ENCODE measurements at places on chromosomes 2 and 18.

GRCh38 chr2:237688081-237688480 lies 60.7 kb downstream of the LRRFIP1 start:
- DNase-seq = no peak

DNA sequence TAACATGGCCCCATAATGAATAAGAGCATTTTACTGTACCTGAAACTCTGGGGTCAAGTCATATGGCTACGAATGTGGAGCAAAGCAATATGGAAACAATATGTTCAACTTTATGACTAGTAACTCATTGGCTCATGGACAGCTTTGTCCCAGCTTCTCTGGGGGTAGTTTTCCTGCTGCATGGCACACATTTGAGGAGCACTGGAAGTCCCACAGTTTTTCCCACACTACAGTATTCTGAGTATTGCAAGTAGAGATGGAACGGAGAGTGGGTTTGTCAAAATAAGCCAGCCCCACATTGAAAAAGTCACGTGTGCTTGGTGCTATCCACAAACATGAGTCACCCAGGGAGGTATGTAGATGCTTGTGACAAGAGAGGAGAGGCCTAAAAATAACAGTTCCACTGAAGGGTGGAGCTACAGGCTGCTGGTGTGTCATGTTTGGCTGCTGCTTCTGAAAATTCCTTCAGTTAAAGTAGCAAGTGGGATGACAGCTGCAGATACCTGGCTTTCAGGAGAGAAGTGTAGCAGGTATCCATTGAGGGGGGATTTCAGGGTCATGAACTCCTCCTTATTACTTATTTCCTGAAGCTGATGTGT lies 48.2 kb upstream of the CTAGE1 start:
- DNase-seq = no peak

DNA sequence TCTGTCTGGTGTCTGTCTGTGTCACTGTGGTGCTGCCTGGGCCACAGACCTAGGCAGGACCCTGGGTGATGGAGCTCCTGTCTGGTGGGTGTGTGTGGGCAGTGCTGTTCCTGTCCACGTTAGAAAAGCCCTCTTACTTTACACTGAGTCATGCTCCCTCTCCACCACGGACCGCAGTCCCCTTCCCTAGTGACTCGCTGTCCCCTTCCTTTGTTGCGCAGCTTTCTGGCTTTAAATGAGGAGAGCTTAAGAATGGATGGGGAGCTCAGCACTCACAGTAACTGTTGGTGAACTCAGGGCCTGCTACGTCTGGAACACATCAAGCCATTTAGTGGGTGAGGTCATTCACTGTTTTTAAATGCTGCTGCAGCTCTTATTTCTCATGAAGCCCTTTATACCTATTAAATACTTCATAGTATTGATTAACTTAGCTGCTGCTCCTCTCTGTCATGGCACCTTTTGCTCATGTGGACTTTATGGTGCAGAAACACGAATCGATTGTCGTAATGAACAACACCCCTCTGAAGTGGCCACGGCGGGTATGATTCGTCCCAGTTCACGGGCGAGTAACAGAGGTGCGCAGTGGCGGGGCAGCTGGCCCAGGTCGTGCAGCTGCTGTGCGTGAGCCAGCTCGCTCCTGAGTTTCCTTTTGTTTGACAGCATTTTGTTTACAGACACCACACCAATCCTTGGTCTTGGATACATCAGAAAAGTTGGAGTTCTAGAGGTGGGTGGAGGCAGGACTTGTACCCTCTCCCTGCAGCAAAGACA lies 100.4 kb downstream of the LDLRAD4 start:
- no peak for DNase-seq

GRCh38 chr2:12504443-12504842 lies 212.3 kb upstream of the TRIB2 start:
- no peak for DNase-seq

DNA sequence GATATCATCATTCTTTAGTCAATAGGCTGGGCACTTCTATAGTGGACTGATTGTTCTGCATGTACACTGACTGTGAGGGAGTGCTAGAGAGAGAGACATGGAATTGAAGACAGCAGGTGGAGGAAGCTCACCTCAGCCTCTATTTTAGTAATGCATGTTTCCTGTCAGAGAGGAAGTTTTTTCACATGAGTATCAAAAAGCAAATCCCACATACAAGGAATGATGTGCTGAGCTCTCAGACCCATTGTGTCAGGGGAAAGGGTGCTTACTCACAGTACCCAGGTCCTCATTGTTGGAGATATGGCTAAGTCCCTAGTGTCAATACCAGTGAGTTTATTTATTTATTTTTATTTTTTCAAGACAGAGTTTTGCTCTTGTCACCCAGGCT lies 9.9 kb upstream of the CDK15 start:
- no peak for DNase-seq

DNA sequence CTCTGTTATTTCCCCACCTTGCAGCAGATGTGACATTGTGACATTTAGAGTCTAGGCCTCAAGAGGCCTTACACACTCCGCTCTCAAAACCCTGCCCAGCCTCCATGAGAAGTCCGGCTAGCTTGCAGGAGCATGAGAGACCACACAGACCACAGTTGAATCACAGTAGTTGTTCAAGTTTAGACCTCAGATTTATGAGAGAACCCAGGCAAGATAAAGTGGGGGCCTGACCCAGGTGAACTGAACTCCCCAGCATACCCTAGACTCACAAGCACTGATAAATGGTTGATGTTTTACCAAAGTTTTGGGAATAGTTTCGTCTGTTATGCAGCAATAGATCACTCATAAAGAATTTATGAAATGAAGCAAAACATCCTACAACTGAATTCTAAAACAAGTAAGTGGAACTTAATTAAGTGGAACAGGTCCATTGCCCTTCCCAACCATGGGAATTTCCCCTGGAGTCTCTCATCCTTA lies 4.7 kb upstream of the STAT1 start:
- DNase-seq = no peak

- no peak for DNase-seq
Measured at GRCh38 chr2:144526831-144527230, 6.9 kb upstream of the ZEB2 start.

GRCh38 chr2:22957446-22957845 lies 427.5 kb upstream of the KLHL29 start:
- no peak for DNase-seq

GRCh38 chr2:28638102-28638501 lies 113.5 kb upstream of the PPP1CB start:
- no peak for DNase-seq

DNA sequence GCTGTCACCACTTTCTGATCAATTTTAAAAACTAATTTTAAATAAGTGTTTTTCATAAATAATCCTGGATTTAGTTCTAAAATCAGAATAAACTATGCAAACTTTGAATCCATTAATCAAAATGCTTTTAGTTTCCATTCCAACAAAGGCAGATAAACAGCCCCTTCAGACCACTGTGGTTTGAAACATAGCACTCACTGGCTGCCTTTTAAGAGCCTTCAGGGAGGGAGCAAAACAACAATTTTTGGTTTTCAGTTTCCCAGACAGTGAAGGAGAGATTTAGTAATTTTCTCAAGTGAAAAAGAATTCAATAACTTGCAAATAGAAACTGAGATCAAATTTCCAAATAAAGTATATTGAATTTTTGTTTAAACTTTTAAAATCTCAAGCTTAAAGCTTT lies 46.1 kb downstream of the CDK15 start:
- no peak for DNase-seq

GRCh38 chr2:71385012-71385411 lies 53.4 kb downstream of the ZNF638 start:
- DNase-seq = no peak

GRCh38 chr2:25894135-25894830 lies 16.0 kb upstream of the ASXL2 start:
- peak; percentile 47 for DNase-seq

DNA sequence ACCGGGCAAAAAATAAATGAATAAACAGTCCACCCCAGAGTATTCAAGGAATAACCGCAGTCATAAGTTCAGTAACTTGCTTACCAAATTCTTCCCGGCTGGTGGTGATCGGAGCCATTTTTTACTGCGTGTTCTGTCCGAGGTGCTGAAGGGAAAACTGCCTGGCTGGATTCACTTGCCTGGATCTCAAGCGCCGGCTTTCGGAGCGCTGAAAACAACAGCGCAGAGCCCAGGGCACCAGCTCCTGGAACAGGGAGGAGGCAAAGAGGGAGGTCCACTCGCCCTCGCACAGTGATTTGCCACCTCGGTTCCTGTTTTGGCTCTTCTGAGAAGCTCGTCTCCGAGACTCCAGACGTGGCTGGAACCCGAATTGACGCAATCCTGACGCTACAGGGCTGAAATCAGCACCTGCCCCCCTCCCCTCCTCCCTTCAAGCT lies at the start of gene SYT4:
SYT4 (minus strand) TSS at position 327 of the 437 bp plus-strand sequence; CDS start at position 118, 209 bp downstream.
- peak; percentile 40 for DNase-seq

DNA sequence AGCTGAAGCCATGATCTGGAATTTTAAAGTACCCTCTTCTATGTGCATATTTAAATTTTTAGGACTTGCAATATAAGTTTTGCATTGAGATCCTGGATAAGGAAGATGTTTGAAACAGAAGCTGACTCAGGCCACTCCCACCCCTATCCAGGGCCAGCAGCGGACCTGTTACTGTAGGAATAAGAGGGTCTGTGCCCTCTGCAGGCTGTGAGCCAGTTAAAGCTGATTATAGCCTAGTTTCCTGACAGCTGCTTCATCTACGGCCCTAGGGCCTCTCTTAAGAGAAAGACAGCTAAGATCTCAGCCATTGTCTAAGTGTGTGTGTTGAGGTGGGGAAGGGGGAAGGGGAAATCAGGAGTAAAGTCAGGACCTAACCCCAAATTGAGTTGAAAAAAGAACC lies 234.0 kb downstream of the HAUS1 start:
- peak; percentile 80 for DNase-seq

GRCh38 chr2:66679442-66679841 lies 244.5 kb downstream of the MEIS1 start:
- DNase-seq = no peak

- DNase-seq = no peak
Measured at GRCh38 chr2:68796295-68796905, 61.8 kb downstream of the ARHGAP25 start.
